ENCODE measurements at places on chromosomes 16 and 17. TPM values are rescaled to one million over a fixed set of nuclear protein-coding genes. Genes with fewer than 3 reads are reported as not detected.

DNA sequence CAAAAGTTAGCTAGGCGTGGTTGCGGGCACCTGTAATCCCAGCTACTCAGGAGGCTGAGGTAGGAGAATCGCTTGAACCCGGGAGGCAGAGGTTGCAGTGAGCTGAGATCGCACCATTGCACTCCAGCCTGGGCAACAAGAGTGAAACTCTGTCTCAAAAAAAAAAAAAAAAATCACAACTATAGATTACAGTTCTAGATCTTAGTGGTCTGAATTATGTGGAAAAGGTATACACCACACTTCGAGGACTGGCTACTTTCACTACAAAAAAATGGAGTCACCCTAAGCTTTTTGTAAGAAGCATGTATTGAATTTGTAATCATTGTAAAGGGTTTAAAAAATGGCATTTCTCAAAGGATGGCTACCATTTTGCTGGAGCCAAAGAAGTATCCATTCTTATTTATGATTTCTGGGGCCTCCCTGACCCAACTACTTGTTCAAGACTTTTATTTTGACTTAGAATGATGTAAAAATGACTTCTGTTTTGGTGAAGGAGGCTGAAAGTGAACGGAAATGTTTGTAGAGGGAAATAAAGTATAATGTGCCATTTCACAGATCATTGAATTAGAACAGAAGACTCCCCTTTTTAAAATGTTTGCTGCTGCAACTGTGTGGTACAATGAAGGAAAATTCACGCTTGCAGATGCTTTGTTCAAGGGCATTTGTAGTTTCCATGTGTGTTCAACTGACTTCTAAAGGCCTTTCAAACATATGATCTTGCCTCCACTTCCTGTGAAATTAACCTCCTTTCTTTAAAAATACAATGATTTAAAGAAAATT, 37.1 kb upstream of the NOL11 start:
- no peak overlapping the region for H3K27ac ChIP-seq
- H3K4me1 ChIP-seq = peaks cover 9% of the 10 kb centered on the region
- peaks cover 36% of the 10 kb centered on the region for H3K36me3 ChIP-seq
- H3K4me3 ChIP-seq = no peak overlapping the region

DNA sequence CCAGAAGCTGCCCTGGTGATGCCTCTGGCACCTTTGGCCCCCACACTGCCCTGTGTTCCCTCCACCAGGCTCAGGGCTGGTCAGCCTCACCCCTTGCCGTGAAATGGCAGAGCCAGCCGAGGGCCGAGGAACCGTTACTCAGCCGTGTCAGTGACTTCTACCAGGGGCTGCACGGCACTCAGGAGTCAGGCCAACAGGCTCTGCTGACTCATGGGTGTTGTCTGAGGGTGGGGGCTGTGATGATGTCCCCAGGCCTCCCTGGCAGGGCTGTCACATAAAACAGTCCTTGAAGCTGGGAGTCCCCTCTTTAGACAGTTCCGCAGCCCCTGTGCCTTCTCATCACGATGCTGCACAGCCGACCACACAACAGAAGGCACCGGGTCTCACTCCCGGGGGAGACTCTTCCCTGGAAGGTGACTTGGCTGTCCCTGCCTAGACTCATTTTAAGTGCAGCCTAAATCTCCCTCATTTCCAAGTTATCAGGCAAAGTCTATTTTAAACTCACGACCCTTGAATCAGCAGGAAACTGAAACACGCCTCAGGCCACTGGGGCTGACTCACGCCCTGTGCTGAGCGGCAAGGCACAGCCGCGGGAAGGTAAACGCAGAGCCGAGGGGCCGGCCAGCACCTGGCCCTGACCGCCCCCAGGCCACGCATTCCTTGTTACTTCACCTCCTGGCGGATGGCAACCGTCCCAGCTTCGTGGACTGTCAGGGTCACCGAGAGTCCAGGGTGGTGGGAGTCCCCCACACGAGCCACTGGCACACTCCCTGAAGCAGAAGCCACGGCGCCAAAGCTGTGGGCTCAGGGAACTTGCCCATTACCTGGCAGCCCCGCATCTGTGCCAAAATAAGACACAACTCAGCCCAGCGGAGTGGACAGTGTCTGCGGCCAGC, 102.6 kb downstream of the ZNF778 start:
- H3K4me3 ChIP-seq = no peak overlapping the region
- H3K27ac ChIP-seq = peak overlapping the region; percentile 92
- H3K36me3 ChIP-seq = no peaks in the 10 kb centered on the region
- H3K4me1 ChIP-seq = peaks cover 97% of the 10 kb centered on the region

DNA sequence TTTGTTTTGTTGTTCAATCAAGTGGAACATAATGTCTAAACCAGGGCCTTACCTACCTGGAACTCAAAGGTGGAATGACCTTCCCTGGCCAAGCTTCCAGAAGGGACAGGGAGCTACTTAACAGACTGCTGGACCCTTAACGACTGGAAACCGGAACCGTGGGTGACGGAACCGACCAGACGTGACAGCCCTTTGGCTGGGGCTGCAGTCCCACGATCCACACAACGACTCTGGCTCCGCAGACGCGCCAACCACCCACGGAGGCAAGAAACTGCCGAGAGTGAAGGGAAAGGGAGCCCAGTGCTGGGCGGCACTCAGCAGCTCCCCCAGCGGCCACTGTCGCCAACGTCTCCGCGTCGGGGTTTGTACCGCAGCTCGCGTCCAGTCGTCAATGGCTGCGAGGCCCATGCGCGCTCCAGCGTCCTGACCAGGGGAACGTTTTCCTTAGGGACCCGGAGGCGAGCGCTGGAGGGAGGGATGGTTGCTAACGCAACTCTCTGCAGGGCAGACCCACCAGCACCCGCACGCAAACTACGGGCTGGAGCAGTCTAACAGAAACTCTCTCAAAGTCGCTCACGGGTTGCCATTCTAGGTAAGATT, 5.5 kb upstream of the KIF22 start:
- peak overlapping the region; percentile 13 for H3K27ac ChIP-seq
- no peak overlapping the region for H3K4me3 ChIP-seq
- H3K27me3 ChIP-seq = peaks cover 12% of the 10 kb centered on the region
- peak; percentile 86 for DNase-seq
- H3K36me3 ChIP-seq = no peaks in the 10 kb centered on the region
- H3K4me1 ChIP-seq = peaks cover 14% of the 10 kb centered on the region

CMTM2 gene
- not detected for total RNA-seq

TMC6 gene
- total RNA-seq = 94.9 TPM

HS3ST3B1 gene
- total RNA-seq = 5.9 TPM

- H3K27ac ChIP-seq = no peak overlapping the region
- no peaks in the 10 kb centered on the region for H3K36me3 ChIP-seq
- no peaks in the 10 kb centered on the region for H3K27me3 ChIP-seq
- H3K4me1 ChIP-seq = no peaks in the 10 kb centered on the region
- no peak overlapping the region for H3K4me3 ChIP-seq
Measured at GRCh38 chr16:9399573-9399972, 308.1 kb downstream of the HAPSTR1 start.

SCGB1C2 gene
- total RNA-seq = not detected

- no peaks in the 10 kb centered on the region for H3K4me1 ChIP-seq
- DNase-seq = no peak
- no peak overlapping the region for H3K4me3 ChIP-seq
- no peaks in the 10 kb centered on the region for H3K36me3 ChIP-seq
- H3K27me3 ChIP-seq = no peaks in the 10 kb centered on the region
Measured at GRCh38 chr17:57068707-57069106, 16.3 kb upstream of the AKAP1 start.

CDH3 gene
- not detected for total RNA-seq

TP53TG3C gene
- not detected for total RNA-seq

Data from heart right ventricle (tissue), 16 donors.